ENCODE measurements at places on chromosomes 11 and 22. TPM values are rescaled to one million over a fixed set of nuclear protein-coding genes. Genes with fewer than 3 reads are reported as not detected.
A peak's percentile ranks its signal among the peaks of the same experiment; 100 is the strongest.

SLC15A3 gene
- not detected for total RNA-seq

HTR3A gene
- not detected for total RNA-seq

GRCh38 chr11:77003963-77004362 lies 30.2 kb upstream of the B3GNT6 start:
- DNase-seq = peak; percentile 31

DNA sequence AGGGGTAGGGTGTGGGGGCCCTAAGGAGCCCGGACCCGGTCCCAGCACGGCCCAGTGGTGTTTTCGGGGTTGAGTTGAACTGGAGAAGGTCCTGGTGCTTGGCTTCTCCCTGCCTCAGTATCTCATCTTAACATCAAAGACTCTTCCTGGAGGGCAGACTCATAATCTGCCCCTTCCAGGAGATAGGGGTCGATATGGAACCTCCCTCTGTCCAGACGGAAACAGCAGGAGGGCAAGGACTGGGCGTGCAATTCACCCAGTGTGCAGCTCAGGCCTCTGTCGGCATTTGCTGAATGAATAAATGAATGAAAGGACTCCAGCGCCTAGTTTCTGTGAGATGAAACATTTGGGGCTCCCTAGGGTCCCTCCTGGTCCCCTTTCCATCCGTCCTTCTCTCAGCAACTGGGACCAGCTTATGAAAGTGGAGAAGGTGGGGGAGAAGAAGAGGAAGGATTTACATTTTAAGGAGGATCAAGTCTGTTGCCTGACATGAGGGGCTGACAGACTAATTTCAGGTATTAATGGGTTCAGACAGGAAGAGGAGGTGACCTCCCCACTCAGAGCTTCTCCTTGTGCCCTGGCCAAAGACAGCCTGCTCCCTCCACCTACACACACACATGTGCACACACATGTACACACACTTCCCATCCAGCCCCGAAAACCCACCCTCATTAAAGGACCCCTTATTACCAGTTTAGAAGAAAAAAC lies 1.1 kb upstream of the SHISA8 start:
- no peak for DNase-seq

DNA sequence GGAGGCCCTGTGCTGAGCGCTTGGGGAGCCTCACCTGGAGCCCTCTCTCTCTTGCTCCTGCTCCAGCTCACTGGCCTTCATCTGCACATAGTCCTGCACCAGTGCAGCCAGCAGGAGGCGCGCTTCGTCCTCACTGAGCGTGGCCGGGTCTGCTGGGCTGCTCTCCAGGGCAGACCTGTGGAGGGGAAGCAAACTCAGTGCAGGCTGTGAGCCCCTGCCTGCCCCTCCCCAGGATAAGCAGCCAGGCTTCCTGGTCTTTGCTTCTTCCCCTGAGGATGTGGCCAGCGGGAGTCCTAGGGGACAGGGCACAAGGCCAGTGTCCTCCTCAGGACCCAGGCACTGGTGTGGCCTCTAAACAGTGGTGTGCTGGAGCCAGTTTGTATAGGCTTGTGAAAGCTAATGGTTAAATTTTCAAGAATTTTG lies 2.2 kb downstream of the CALCA start:
- peak; percentile 57 for DNase-seq

GRCh38 chr11:116275635-116276034 lies 497.2 kb downstream of the BUD13 start:
- DNase-seq = no peak

DNA sequence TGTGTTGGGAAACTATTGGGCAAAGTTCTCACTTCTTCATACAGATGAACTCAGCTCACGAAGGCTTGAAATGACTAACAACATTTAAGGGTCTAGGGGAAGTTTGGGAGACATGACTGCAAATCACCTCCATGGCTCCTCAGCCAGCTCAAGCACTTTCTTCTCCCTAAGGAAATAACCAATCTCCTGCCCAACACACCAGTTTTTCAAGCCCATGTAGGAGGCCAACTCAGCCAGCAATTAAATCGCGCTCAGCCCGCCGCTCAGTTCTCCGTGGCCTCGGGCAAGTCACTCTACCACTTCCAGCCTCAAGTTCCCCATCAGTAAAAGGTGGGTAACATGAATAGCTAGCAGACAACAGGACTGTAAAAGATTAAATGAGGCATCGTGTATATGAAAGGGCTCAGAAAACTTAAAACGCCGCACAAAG lies 796 bp downstream of the POLDIP3 start:
- no peak for DNase-seq

Measured in MCF 10A (cell line).